Activated CD4-positive, alpha-beta T cell treated with anti-CD3 and anti-CD28 coated beads, Interleukin-2, Interleukin-6, amounts not matched to agents 100 ng/mL and 50 ng/mL, durations not matched to agents 16 hours and 8 hours (primary cell): ENCODE measurements at places on chromosomes 12 and 14.
A peak's percentile ranks its signal among the peaks of the same experiment; 100 is the strongest.

GRCh38 chr12:89984846-89985245 is 276.2 kb upstream of the ATP2B1 start:
- DNase-seq = no peak

DNA sequence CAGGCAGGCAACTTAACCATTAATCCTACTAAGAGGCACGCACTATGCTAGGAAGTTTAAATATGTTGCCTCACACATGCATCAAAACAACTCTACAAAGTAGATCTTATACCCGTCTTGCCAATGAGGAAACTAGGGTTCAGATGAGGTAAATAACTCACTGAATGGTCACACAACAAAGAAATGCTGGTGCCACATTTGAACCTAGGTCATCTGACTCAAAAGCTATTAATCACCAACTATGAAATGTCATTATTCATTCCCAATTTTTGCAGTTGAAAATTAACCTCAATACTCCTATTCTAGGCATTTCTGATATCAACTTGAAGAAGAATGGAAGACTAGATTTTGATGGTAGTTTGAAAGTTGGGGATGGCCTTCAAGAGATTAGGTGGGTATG is 2.8 kb upstream of the PYROXD1 start:
- no peak for DNase-seq

- no peak for DNase-seq
Measured at GRCh38 chr12:57624441-57625220, 8.4 kb downstream of the B4GALNT1 start.

- peak; percentile 7 for DNase-seq
Measured at GRCh38 chr14:72699852-72700257, 194.0 kb downstream of the DPF3 start.

DNA sequence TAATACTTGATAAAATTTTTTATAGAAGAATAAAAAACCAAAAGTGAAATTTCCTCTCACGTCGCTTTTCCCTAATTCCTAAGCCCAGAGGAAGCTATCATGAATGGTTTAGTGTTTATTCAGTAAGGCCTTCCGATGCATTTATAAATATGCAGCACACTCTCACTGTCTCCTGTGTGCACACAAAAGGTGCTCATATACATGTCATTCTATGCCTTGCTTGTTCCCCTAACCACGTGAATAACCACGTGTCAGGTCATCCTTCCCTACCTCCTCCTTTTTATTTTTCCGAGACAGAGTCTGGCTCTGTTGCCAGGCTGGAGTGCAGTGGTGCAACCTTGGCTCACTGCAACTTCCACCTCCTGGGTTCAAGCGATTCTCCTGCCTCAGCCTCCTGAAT is 29.6 kb downstream of the PIGH start:
- no peak for DNase-seq

DNA sequence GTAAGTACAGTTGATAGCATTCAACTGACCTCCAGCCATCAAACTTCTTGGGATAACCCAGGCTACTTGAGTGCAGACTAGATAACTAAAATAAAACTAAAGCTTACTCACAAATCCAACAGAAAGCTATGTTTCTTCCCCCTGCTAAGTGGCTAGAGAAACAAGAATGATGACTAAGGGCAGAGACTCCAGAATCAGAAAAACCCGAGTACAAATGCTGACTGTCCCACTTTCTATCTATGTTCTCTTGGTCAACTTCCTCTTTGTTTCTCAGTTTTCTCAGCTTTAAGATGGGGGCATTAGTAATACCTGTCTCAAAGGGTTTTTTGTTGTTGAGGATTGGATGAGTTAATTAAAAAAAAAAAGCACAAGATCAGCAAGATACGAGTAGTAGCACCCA is 6.1 kb upstream of the NUAK1 start:
- DNase-seq = no peak

DNA sequence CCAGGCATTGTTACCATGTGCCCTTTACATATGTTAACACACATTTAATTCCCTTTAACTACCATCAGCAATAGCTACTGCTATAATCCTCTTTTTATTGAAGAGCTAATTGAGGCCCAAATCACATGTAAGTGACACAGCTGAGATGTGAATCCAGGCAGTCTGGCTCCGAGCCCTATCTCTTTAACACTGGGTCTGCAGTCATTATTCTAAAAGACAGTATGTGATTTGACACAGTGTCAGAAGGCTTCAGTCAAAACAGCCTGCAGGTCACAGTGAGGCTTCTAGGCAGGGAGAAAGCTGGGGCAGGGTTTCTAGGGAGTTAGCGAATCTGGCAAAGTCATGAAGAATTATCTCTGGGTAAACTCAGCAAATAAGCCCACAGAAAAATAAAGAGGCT is 148.2 kb downstream of the KIF21A start:
- DNase-seq = no peak

- DNase-seq = no peak
Measured at GRCh38 chr14:78721756-78722480, 551.7 kb downstream of the NRXN3 start.

DNA sequence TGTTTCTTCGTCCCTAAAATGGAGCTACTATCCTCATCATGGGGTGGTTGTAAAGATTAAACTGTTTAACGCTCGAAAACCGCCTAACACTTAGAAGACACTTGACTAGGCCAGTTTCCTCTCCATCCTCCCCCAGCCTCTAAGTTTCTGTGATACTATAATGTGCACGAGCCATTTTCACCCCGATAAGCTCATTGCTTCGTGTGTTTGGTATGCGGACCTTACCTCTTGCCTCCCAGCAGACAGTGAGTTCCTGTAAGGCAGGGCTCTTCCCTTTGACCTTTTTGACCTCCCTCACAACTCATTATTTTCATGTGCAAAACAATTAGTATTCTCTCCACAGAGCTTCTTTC is 499 bp upstream of the GXYLT1 start:
- DNase-seq = no peak

DNA sequence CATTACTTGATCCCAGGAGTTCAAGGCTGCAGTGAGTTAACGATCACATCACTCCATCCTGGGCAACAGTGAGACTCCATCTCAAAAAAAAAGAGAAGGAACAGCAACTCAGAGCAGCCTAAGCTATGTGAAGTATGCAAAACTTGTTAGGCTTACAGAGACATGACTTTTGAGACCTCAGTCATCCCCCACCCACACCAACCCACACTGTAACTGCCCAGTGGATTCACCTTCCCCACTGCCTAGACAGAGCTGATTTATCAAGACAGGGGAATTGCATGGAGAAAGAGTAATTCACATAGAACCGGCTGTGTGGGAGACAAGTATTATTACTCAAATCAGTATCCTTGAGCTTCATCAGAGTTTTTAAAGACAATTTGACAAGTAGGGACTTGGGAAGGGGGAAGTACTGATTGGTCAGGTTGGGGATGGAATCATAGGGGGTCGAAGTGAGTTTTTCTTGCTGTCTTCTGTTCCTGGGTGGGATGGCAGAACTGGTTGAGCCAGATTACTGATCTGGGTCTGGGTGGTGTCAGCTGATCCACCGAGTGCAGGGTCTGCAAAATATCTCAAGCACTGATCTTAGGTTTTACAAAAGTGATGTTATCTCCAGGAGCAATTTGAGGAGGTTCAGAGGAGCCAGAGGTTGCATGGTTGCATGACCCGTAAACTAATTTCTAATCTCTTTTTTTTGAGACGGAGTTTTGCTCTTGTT is 6.2 kb upstream of the WDR89 start:
- DNase-seq = no peak
